ENCODE measurements at places on chromosomes 1 and 21. TPM values are rescaled to one million over a fixed set of nuclear protein-coding genes. Genes with fewer than 3 reads are reported as not detected.

GRCh38 chr1:204213668-204214662 lies at the start of gene GOLT1A:
TSS of gene GOLT1A (minus strand) at chr1:204213988. CDS start at chr1:204213906, 82 bp downstream.
- no peak within 1 kb of the TSS for H3K27ac ChIP-seq
- H3K4me3 ChIP-seq = peak within 1 kb of the TSS; percentile 11
- peaks cover 9% of the 10 kb centered on the region for H3K27me3 ChIP-seq
- no peaks in the 10 kb centered on the region for H3K36me3 ChIP-seq
- no peaks in the 10 kb centered on the region for H3K4me1 ChIP-seq

Gene PLEKHN1
- 0.36 TPM for total RNA-seq

- H3K27ac ChIP-seq = no peak overlapping the region
- no peaks in the 10 kb centered on the region for H3K4me1 ChIP-seq
- no peaks in the 10 kb centered on the region for H3K27me3 ChIP-seq
These were observed 17.5 kb upstream of the SUCO start for GRCh38 chr1:172515436-172515835.

Gene CD34
- 0.27 TPM for total RNA-seq

DNA sequence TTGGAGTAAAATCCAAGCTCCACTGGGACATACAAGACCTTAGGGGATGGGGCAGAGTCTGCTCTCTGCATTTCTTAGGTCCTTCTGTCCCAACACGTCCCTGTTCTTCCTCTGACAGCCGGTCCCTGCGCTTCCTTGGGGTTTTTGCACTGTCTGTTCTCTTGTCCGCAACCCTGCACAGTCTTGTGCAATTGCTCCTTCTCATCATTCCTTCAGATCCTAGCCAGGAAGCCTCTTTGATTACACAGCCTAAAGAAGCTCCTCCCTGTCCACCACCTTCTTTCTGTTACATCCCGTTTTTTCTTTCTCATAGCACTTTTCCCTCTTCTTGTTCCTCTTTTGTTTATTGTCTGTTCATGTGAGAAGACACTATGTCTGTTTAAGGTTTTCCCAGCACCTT lies 19.9 kb downstream of the ACOT11 start:
- DNase-seq = no peak
- H3K4me1 ChIP-seq = peaks cover 13% of the 10 kb centered on the region
- H3K36me3 ChIP-seq = no peaks in the 10 kb centered on the region
- no peak overlapping the region for H3K27ac ChIP-seq

- no peak for DNase-seq
- no peak overlapping the region for H3K4me3 ChIP-seq
- H3K27me3 ChIP-seq = no peaks in the 10 kb centered on the region
- no peak overlapping the region for H3K27ac ChIP-seq
These were observed 37.3 kb downstream of the MFSD2A start for GRCh38 chr1:39992234-39992633.

Gene MSH4
- 0.11 TPM for total RNA-seq

Gene OR2G3
- total RNA-seq = not detected

- no peaks in the 10 kb centered on the region for H3K36me3 ChIP-seq
- peak overlapping the region; percentile 4 for H3K27ac ChIP-seq
- peaks cover 19% of the 10 kb centered on the region for H3K4me1 ChIP-seq
These were observed 14.9 kb upstream of the TNNI1 start for GRCh38 chr1:201436393-201436792.

DNA sequence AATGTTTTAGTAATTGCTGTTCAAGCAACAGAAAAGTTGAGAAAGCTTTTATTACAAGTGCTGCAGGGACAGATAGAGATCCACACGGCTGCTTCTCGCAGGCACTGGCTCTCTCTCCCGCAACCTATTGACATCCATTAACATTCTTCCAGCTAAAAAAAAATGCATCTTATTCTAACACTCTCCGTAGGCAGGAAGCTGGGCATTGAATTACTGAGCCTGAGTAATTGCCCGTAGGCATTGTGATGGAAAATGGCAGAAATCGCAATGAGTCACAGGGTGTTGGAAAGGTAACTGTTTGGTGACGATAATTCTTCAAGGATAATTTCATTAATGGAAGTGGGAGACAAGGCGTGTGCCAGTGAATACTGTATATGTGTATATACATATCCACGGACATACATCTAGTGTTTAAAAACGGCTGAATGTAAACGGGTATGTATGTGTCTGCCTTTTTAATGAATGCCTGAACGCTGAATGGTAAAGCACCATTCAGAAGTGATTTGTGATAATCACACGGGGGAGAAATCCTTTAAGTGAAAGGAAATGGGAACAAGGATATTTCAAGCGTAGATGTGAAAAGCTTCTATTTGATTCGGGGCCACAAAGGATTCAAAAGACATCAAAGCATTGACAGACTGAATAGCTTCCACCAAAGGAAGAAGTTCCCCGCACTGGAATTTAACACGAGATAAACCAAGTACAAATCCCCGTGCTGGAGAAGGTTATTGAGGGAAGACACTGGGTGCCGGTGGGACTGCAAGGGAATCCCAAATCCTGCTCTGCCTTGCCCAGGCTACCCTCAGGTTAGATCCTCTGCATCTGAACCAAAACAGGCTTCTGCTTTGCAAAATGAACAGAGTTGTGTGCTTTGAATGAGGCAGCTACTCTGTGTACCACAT lies 567.2 kb downstream of the NPHP4 start:
- no peaks in the 10 kb centered on the region for H3K4me1 ChIP-seq
- no peak overlapping the region for H3K4me3 ChIP-seq
- DNase-seq = no peak

GRCh38 chr21:26851109-26851944 lies 6.1 kb upstream of the ADAMTS1 start:
- H3K27me3 ChIP-seq = no peaks in the 10 kb centered on the region
- H3K4me3 ChIP-seq = no peak overlapping the region
- H3K4me1 ChIP-seq = peaks cover 9% of the 10 kb centered on the region
- no peak overlapping the region for H3K27ac ChIP-seq
- no peaks in the 10 kb centered on the region for H3K36me3 ChIP-seq
- no peak for DNase-seq
